Uterus (tissue), 4 donors: ENCODE measurements at places on chromosomes 7 and 10. TPM values are rescaled to one million over a fixed set of nuclear protein-coding genes. Genes with fewer than 3 reads are reported as not detected.

GRCh38 chr10:7121154-7121797, 289.6 kb downstream of the SFMBT2 start:
- no peak overlapping the region for H3K27ac ChIP-seq
- H3K4me3 ChIP-seq = no peak overlapping the region
- H3K36me3 ChIP-seq = no peaks in the 10 kb centered on the region
- no peaks in the 10 kb centered on the region for H3K27me3 ChIP-seq

Gene MMD2
- not detected for total RNA-seq

GRCh38 chr7:155804897-155805825, 7.1 kb downstream of the SHH start:
- H3K36me3 ChIP-seq = no peaks in the 10 kb centered on the region
- peaks cover 48% of the 10 kb centered on the region for H3K4me1 ChIP-seq
- no peak overlapping the region for H3K4me3 ChIP-seq
- no peak for DNase-seq
- H3K27ac ChIP-seq = no peak overlapping the region

Gene FXYD4
- total RNA-seq = not detected
